Esophagus mucosa (tissue), 1 donor: ENCODE measurements at places on chromosomes 2 and 18.

- ATAC-seq, result no peak
Observed at GRCh38 chr18:34592961-34593382, 117.1 kb upstream of the DTNA start.

DNA sequence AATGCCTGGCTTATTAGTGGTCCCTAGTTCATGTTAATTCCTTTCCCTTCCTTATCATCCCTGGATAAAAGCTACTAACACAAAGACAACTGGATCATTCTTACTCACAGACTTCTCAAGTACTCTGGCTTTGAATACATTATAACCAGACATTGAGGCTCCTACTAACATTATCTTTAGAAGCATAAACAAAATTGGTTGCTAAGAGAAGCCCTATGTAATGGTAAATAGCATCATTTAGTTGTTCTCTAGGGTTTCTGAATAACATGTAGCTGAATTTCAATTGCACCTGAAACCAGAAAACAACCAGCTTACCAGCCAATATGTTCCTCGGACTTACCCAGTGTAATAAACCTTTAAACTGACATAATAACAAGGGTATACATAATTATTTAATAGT lies 114.1 kb upstream of the NCKAP5 start:
- no peak for ATAC-seq

- ATAC-seq, result no peak
Observed at GRCh38 chr2:238916176-238916874, 68.4 kb downstream of the TWIST2 start.

DNA sequence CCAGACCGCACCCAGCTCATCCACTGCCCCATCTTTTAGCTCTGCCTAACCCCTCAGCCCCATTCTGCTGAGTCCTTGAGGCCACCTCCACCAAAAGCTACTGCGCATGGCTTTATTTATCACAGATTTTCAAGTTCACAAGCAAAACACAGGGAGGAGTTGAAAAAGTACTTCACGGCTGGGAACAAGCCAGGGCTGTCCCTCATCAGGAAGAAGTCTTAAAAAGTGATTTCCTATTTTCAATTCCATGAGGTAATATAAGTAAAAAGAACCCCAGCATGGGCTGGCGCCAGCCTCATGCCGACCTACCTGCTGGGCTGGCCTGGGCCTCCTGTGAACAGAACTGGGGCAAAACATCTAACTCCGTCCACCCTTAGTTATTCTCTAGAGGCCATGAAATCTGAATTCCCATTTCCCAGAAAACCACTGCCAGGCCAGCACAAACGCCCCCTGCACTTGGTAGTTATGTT lies 69.0 kb downstream of the POLR1A start:
- no peak for ATAC-seq

GRCh38 chr2:216246766-216247165 lies 125.5 kb downstream of the MARCHF4 start:
- no peak for ATAC-seq

GRCh38 chr2:27989149-27989548 lies 98.6 kb downstream of the BABAM2 start:
- no peak for ATAC-seq
